ENCODE measurements at places on chromosomes 2 and 18. TPM values are rescaled to one million over a fixed set of nuclear protein-coding genes. Genes with fewer than 3 reads are reported as not detected.

NUP35 gene
- polyA plus RNA-seq = 8.3 TPM

XIRP2 gene
- polyA plus RNA-seq = not detected

ATAD2B gene
- 5.1 TPM for polyA plus RNA-seq

DNA sequence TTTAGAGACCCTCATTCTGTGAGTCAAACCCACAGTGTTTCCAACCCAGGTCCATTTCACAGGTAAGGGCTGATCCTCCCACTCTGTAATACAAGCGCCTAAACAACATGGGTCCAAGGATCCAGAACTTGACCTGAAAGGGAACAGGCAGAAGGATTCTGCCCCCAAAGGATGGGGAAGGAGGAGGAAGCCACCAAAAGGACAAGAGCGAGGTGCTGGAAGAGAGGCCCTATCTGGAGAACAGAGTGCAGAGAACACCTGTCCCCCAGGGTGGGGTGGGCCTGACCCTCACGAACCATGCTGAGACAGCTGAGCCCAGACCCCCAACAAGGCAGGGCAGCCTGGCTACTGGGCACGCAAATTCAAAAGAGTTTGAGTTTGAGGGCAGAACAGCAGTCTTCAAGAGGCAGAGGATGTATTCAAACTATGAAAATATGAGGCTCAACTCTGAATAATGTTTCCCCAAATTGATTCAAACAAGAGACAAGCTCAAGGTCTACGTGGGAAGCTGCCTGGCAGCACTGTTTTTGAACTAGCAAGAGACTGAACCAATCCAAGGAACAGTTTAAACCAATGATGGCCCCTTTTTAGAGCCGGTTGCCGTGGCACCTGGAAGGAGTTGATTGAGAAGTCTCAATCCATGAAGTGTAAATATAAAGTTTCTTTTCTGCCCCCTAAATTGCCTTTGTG, 212.7 kb downstream of the ALPK2 start:
- no peaks in the 10 kb centered on the region for H3K36me3 ChIP-seq
- no peak for DNase-seq
- no peak overlapping the region for H3K27ac ChIP-seq
- no peaks in the 10 kb centered on the region for H3K27me3 ChIP-seq

- no peaks in the 10 kb centered on the region for H3K27me3 ChIP-seq
- H3K36me3 ChIP-seq = no peaks in the 10 kb centered on the region
- no peak for DNase-seq
Measured at GRCh38 chr2:37586663-37587317, 84.7 kb downstream of the CDC42EP3 start.

- peak overlapping the region; percentile 73 for H3K27ac ChIP-seq
- no peaks in the 10 kb centered on the region for H3K27me3 ChIP-seq
- peaks cover 76% of the 10 kb centered on the region for H3K4me1 ChIP-seq
Measured at GRCh38 chr2:74036450-74037195, 51.9 kb downstream of the TET3 start.
